ENCODE measurements at places on chromosomes 7 and 10. TPM values are rescaled to one million over a fixed set of nuclear protein-coding genes. Genes with fewer than 3 reads are reported as not detected.

FLNC gene
- total RNA-seq = 364 TPM

EN2 gene
- not detected for total RNA-seq

DOCK4 gene
- 31.4 TPM for total RNA-seq

GLI3 gene
- 22.1 TPM for total RNA-seq

DNA sequence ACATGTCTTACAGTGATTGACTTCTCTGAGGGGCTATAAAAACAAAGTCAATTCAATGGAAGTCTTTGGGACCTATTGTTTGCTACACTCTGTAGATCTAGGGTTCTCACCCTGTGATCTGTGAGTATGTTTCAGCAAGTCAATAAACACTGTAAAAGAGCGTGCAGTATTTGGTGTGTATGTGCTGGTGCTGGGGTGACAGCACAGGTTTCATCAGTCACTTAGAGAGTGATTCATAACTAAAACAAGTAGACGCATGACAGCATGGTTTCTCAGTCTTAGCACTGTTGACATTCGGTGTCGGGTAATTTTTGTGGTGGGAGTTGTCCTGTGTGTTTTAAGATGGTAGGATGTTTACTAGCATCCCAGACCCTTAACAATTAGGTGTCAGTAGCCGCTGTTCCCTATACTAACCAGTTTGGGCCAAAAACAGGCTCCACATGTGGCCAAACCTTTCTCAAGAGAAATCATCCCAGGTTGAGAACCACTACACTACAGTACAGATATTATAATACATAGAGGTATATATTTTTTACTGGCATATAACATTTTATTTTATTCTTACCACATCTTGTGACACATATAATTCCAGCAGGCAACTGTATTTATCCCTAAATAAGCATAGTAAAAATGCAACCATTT, 411.8 kb downstream of the ARL4A start:
- H3K4me1 ChIP-seq = no peaks in the 10 kb centered on the region
- no peak overlapping the region for H3K4me3 ChIP-seq
- no peaks in the 10 kb centered on the region for H3K27me3 ChIP-seq
- no peak overlapping the region for H3K27ac ChIP-seq
- peak; percentile 21 for DNase-seq
- H3K36me3 ChIP-seq = no peaks in the 10 kb centered on the region

DNA sequence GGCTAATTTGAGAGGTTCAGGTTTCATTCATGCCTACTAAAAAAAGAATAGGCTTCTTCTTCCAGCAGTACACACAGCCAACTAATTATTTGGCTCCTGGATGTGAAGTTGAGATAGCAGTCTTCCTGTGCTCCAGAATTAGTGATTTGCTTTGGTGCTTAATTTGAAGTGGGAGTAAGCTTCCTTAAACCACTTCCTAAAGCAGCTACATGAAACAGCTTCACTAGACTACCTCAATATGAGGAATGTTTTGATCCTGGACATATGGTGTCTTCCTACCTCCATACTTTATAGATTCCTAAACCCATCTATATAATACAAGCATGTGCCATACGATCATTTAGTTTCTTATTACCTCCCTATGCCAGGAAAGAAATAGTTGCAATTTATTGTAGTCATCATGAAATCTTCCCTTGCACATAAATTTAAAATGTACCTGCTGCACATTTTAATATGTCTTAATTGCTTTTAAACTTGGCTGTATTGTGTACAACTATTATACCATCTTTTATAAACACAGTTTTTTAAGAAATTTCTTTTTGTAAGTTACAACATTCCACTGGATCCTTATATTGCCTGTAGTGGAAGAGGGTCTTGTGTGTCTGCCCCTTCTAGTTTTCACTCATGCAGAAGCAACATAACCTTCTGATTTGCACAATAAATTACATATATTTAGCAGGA, 8.6 kb downstream of the VIM start:
- H3K36me3 ChIP-seq = peaks cover 56% of the 10 kb centered on the region
- H3K27me3 ChIP-seq = no peaks in the 10 kb centered on the region
- H3K4me3 ChIP-seq = no peak overlapping the region
- H3K4me1 ChIP-seq = peaks cover 14% of the 10 kb centered on the region
- DNase-seq = no peak

DNA sequence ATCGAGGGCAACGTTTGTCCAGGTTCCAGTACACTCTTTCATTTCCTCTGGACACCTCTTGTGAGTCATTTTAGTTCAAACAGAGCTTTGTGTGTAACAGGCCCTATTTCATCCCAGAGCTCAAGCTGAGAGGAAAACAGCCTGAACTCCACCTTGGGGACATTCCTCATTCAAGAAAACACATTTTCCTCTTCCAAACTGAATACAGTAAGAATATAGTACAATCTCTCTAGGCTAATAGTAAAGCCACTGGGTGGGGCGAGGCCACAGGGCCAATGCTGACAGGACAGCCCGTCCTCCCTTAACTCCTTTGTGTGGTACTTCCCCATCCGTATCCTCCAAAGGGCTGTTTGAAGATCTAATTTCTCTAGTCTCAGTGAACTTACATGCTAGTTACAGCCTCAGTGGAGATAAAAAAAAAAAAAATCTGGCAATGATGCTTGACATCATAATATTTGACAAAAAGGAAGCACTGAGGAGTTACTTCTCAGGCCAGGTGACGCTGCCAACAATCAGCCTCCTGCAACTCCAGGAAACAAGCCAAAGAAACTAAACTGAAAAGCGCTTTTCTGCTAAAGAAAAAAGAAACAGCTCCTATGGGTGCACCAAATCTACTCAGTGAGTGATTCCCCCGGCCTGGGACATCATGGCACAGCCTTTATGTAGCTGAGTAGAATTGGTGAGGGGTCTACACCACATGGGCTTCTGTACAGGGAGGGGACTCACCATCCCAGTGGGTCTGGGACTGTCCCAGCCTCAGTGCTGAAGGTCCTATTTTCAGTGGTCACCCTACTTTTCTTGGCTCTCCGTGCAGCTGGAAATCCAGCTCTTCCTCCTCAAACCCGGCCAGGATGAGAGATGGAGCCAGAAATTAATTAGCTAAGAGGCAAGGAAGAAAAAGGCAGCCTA, 238.2 kb upstream of the NEBL start:
- no peak overlapping the region for H3K27ac ChIP-seq
- no peaks in the 10 kb centered on the region for H3K27me3 ChIP-seq
- H3K36me3 ChIP-seq = no peaks in the 10 kb centered on the region

- no peaks in the 10 kb centered on the region for H3K4me1 ChIP-seq
- H3K27me3 ChIP-seq = no peaks in the 10 kb centered on the region
- H3K27ac ChIP-seq = peak overlapping the region; percentile 57
These were observed 807.5 kb upstream of the SORCS1 start for GRCh38 chr10:107971973-107972372.

DNA sequence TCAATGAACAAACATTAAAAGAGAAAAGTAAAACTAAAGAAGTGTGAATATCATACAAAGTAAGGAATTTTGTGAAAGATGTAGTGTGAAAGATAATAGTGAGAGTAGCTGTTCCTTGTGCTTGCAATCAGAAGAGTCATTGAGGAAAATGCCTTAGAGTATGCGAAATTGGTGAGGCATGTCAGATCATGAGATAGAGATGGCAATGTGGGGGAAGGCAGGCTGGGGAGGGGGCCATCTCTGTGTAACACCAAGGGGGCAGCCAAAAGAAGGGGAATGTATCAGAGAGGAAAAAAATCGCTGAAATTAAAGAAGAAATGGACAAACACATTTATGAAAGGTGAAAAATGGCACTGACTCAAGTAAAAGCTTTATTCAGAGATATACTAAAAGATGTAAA, 19.6 kb upstream of the PRKAR2B start:
- no peaks in the 10 kb centered on the region for H3K36me3 ChIP-seq
- no peak overlapping the region for H3K27ac ChIP-seq
- no peaks in the 10 kb centered on the region for H3K4me1 ChIP-seq

DNA sequence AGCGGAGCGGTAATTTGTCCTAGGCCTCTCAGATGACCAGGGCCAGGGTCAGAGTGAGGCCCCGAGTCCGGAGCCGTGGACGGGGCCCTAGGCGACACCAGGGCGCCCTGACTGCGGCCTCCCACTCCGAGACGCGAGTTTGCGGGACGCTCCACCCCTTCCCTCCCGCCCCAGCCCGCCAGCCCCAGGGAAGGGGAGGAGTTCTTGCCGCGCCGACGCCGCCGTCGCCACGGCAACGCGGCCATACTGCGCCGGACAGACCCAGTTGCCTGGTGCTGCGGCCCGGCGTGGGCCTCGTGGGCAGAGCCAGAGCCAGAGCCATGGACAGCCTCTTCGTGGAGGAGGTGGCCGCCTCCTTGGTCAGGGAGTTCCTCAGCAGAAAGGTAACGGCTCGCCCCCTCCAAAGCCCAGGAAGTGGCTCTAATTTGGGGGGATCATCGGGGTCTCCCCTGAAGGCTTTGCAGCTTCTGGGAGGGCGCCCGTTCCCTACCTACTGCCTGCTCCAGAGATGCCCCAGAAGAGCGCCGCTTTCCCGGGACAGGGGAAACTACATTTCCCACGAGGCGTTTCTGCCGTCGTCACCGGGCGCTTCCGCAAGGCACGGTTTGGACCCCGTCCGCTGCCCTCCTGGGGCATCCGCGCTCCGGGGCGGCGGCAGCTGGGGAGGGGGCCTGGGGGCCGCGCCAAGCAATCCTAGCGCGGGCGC, at the start of gene MINDY4:
Gene MINDY4, plus strand, starts transcription at position 244 of the 706 bp plus-strand sequence. Its CDS starts 77 bp downstream, at position 321.
- peak within 1 kb of the TSS; percentile 65 for H3K27ac ChIP-seq
- peaks cover 8% of the 10 kb centered on the region for H3K4me1 ChIP-seq
- H3K36me3 ChIP-seq = no peaks in the 10 kb centered on the region

GRCh38 chr7:96034940-96035727, 262.8 kb downstream of the DYNC1I1 start:
- H3K27ac ChIP-seq = no peak overlapping the region
- no peaks in the 10 kb centered on the region for H3K4me1 ChIP-seq
- H3K27me3 ChIP-seq = no peaks in the 10 kb centered on the region
- no peak for DNase-seq
- no peak overlapping the region for H3K4me3 ChIP-seq

DNA sequence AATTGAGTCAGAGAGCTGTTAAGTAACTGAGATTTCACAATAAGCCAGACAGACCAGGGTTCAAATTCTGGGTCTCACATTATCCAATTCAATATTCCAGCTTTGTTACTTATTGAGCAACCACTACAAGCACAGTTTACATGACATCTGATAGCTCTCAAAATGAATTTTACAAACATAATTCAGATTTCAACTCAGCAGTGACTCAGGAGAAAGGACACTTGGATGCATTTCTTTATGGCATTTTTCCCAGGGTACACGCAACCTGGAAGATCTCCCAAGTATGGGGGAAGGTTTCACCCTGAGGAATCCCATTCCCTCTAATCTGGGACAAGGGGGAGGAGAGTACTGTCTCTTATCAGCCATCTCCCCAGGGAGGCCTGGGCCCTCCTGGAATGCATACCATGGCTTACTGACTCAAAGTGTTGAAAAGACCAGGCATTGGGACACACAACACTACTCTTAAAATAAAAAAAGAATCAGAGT, 102.4 kb downstream of the CFTR start:
- H3K36me3 ChIP-seq = no peaks in the 10 kb centered on the region
- no peak overlapping the region for H3K27ac ChIP-seq
- no peak overlapping the region for H3K4me3 ChIP-seq
- peak; percentile 91 for DNase-seq

- H3K27ac ChIP-seq = no peak overlapping the region
- DNase-seq = no peak
- H3K27me3 ChIP-seq = no peaks in the 10 kb centered on the region
These were observed 8.3 kb upstream of the MMP21 start for GRCh38 chr10:125783957-125784356.

GRCh38 chr10:59177031-59177797, 771 bp downstream of the PHYHIPL start:
- H3K36me3 ChIP-seq = no peaks in the 10 kb centered on the region
- H3K4me1 ChIP-seq = peaks cover 13% of the 10 kb centered on the region
- H3K27me3 ChIP-seq = peaks cover 32% of the 10 kb centered on the region
- H3K27ac ChIP-seq = no peak overlapping the region

- peak; percentile 21 for DNase-seq
- H3K27ac ChIP-seq = no peak overlapping the region
- peaks cover 23% of the 10 kb centered on the region for H3K4me1 ChIP-seq
- peaks cover 28% of the 10 kb centered on the region for H3K27me3 ChIP-seq
- no peaks in the 10 kb centered on the region for H3K36me3 ChIP-seq
These were observed 165.9 kb upstream of the PPP1R3A start for GRCh38 chr7:114084472-114085312.

DNA sequence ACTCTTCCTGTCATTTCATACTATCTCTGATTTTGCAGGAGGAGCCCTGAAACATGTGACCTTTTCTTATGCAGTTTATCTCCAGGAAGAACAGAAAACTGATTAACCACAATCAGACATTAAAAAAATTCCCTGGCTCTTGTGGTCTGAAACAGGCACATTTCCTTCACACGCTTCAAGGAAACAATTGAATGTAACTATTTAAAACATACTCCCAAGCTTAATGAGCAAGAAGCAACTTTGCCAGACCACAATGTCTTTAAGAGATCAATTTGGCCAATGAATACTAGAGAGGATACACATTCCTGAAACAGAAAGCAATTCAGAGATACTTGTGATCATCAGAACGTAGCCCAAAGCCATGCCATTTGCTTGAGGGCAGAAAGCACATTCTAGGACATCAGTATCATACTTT, 65.8 kb downstream of the PIP4K2A start:
- H3K36me3 ChIP-seq = no peaks in the 10 kb centered on the region

- no peak overlapping the region for H3K4me3 ChIP-seq
- H3K36me3 ChIP-seq = no peaks in the 10 kb centered on the region
- no peak overlapping the region for H3K27ac ChIP-seq
These were observed 5.1 kb downstream of the KEL start for GRCh38 chr7:142956951-142957623.

DNA sequence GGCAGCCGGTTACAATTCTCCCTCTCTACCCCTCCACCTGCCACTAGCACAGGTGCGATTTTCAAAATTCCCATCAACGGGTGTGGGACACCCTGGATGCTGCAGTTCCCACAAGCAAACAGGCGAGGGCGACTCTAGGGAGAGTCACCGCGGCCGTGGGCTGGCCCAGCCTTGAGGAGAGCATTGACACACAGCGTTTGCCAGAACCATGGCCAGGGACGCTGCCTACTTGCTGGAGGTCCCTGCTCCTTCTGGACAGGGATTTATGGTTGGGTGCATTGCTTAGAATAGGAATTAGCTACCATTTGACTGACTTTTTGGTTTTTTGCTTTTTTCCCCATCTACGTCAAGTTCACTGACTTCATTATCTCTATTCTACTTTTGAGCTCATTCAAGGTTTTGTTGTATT, 19.0 kb upstream of the CLDN4 start:
- no peaks in the 10 kb centered on the region for H3K27me3 ChIP-seq
- no peak overlapping the region for H3K27ac ChIP-seq
- no peak overlapping the region for H3K4me3 ChIP-seq
- no peaks in the 10 kb centered on the region for H3K36me3 ChIP-seq
- peak; percentile 20 for DNase-seq
